ENCODE measurements at places on chromosomes 5 and 9.

GRCh38 chr5:172453986-172454357, 353 bp downstream of the SH3PXD2B start:
- peak; percentile 3 for DNase-seq

DNA sequence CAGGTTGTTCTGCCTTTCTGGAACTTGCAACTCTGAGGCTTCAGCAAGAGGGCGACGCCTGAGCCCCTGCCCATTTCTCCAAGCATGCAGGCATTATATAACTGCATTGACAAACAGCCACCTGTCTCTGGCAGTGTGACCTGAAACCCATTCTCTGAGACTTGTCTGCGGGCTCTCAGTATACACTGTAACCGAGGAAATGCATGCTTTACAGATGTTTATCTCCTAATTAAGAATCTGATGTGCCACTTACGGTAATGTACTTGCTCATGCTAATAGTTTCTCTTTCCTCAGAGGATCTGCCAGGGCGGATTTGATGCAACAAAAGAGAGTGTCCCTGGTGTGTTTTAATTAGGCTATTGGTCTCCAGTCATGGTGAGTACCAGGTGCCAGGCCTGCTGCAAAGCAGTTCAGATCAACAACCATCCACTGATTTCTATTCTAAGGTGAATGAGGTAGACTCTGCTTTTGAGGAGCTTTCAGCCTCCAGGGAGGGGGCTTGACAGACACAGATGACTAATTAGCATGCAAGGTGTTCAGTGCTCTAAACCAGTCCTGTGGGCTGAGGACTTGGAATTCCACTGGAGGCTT, 593.7 kb upstream of the KLF4 start:
- DNase-seq = no peak

GRCh38 chr9:25600501-25600900, 77.7 kb downstream of the TUSC1 start:
- DNase-seq = no peak

GRCh38 chr5:14149672-14150274, 6.6 kb downstream of the TRIO start:
- DNase-seq = no peak

- no peak for DNase-seq
These were observed 118.2 kb downstream of the BOD1 start for GRCh38 chr5:173498286-173498685.

- DNase-seq = no peak
These were observed 24.2 kb downstream of the RXRA start for GRCh38 chr9:134350416-134350994.

- DNase-seq = no peak
These were observed 106.3 kb upstream of the SSBP2 start for GRCh38 chr5:81856948-81857928.

DNA sequence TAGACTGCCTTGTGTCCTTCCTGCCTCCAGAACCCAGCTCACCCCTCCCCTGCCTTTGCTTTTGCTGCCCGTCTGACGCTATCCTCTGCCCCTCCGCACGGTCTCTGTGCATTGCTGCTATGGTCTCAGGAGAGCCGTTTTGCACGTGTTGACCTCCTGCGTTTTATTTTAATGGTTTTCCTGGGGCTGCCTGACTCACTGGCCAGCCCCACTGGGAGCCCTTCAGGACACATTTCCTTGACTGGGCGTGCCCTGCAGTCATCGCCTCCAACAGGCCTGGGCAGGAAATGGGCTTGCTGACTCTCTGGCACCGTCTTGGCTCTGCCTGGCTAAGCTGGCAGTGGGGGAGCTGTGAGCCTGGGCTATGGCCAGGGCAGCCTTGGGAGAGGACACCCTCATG, 17.9 kb upstream of the ASS1 start:
- DNase-seq = no peak

DNA sequence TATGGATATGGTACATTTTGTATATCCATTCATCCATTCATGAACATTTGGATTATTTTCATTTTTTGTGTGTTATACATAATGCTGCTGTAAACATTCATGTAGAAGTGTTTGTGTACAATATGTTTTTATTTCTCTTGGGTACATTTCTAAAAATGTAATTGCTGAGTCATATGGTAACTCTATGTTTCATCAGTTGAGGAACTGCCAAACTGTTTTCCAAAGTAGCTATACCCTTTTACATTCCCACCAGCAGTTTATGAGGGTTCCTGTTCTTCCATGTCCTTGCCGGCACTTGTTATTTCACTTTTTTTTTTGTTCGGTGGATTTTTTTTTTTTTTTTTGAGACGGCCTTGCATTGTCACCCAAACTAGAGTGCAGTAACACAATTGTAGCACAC, 54.0 kb upstream of the MCCC2 start:
- no peak for DNase-seq

DNA sequence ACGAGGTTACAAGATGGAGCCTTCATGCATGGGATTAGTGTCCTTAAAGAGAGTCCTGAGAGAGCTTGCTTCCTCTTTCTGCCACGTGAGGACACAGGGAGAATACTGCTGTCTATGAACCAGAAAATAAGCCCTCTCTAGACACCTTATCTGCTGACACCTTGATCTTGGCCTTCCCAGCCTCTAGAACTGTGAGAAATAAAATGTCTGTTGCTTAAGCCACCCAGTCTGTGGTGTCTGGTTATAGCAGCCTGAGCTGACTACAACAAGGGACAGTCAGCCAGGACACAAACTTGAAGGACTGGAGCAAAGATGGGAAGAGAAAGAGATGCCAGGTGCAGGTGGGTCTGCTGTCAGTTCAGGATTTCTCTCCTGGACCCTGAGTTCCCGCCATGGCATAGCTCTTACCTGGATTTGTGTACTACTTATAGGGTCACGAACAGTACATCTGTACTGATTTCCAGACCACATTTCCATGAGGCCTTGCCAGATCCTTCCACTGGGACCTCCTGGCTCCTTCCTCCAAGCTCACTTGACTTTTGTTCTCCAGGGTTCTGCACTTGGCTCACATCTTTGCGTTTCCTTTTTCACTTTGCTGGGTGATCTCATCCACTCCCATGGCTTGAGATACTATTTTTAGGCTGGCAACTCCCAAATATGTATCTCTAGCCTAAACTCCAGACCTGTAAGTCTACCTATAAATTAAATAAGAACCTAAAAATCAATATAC, 44.9 kb upstream of the LIFR start:
- DNase-seq = no peak

DNA sequence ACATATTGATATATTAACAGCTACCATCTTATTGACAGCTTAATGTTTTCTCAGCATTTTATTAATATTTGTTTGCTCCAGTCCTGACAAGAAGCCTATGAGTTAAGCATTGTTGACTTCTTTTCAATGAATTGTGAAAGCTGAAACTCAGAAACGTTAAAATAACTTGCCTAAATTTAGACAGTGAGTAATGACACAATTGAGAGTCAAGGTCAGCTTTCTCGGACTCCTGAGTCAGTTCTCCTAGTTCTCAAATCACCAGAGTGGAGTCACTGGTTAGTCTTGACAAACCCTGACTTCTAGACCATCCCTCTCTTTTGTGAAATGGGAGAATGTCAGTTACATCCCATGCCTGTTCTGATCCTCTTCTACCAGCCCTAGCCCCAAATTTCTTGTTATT, 222.7 kb upstream of the ACO1 start:
- DNase-seq = no peak

DNA sequence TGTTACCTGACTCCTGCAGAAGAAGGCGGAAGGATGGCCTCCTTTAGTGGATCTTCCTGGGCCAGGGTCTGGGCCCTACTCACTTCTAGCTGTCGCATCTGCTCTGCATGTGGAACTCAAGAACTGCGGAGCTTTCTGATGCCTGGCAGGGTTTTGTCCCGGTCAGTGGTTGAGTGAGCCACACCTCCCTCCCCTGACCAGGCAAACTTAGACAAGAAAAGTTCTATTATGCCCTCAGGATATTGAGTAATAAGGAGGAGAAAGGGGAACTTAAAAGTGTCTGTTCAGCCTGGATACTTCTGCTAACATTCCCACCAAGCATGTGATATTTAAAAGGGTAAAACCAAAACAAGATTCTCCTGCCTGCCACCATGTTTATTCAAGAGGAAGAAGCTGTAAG, at the start of gene FYB1:
Gene FYB1, minus strand, starts transcription at position 127 of the 400 bp plus-strand sequence. CDS start 16,603 bp downstream, outside the sequence.
- DNase-seq = no peak

GRCh38 chr9:65410926-65411325, 125.9 kb upstream of the FOXD4L5 start:
- DNase-seq = no peak

DNA sequence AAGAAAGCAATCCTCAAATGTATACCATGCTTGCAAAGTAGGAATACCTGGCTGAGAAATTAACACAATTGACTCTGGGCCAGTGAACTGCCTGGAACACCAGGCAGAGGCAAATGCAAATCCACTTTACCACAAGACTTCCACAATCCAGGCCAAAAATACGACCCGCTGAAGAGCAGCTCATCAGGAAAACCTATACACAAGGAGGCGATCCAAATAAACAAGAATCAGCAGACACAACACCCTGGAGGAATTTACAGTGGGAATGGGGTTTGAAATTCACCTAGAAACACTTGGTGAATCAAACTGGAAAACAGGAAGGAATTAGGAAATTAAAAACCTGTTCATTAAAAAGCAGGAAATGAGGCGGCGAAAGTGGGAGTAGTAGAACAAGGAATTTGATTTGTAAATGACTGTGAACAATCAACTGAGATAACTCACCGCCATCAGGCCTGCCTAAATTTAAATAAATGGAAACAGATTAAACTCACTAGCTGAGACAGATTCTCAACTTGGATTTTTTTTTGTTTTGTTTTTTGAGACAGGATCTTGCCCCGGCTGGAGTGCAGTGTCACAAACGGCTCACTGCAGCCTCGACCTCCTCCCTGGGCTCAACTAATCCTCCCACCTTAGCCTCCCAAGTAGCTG, 15.9 kb downstream of the CMBL start:
- DNase-seq = no peak

GRCh38 chr5:109855056-109855455, 165.3 kb downstream of the MAN2A1 start:
- DNase-seq = no peak

- DNase-seq = no peak
These were observed 18.9 kb downstream of the AMBP start for GRCh38 chr9:114059047-114059803.

DNA sequence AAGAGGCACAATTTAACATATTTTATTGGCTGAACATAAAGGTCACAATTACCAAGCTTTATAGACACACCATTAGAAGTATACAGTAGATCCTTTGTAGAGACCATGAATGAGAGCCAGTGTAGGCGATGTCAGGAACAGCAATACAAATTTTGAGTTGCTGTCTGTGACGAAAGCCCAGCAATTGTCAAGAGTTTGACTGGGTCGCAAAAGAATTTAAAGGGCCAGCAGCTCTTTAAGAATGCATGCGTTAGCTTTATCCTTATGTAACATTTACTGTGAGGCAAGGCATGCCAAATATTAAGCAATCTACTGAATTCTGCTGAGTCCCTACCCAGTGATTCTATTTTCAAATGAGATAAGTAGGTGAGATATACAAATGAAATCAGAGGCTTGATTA, 236.9 kb downstream of the ARRDC3 start:
- DNase-seq = no peak

- no peak for DNase-seq
These were observed 4.1 kb downstream of the RPL35 start for GRCh38 chr9:124857533-124858162.

DNA sequence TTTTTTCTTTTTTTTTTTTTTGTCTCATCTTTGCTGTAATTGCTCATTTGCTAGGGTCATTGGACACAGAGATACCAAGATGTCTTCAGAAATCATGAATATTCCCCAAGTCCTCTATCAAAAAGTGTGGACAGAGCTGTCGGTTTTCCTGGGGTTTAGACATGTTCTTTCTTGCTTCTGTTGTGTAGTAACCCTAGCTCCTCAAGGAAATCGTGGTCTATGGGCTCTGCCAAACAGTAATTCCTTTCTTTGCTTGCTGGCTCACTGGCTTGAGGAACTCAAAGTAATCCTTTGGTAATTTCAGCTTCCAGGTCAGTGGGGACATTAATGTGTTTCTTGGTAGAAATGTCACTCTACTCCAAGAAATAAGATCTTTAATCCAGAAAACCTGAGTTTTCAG, 101.7 kb downstream of the TMC1 start:
- DNase-seq = no peak

Measured in stimulated activated CD4-positive, alpha-beta T cell treated with anti-CD3 and anti-CD28 coated beads, Interleukin-1b, Interleukin-23, amount 100 ng/mL, for 4 hours (primary cell).